ENCODE measurements at places on chromosomes 12 and 14.

- DNase-seq, result no peak
Observed at GRCh38 chr12:7678744-7679143, 13.0 kb upstream of the APOBEC1 start.

DNA sequence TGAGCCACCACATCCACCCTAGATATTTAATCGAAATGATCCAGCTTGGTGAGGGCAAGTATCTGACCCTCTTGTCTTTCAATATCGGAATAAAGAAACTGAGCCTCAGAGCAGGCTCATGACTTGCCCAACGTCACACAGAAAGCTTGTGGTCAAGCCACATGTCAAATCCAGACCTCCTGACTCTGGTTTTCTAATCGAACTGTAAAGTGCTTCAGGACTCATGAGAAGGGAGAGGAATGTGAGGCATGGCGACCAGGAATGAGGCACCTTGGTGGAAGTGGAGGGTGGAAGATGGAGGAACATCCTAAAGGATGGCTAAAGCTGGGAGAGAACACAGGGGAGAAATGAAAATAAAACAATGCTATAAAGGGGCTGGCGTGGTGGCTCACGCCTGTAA lies 27.9 kb upstream of the SPPL3 start:
- no peak for DNase-seq

DNA sequence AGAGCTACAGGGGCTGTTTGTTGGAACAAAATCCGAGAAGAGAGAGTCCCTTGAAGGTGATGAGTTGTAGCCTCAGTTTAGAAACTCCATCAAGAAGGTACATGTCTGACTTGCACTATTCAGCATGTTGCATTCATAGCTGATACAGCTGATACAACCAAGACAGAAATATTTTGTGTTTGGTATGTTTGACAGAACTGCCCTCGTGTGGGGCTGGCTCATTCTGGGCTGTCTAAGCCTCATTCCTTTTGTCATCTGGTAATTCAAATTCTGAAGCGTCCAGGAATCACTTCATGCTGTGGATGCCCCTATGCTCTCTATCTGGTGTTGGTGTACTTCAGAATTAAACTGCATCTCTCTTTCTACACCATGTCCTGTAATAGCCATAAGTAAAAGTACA lies 126.3 kb downstream of the ANO6 start:
- no peak for DNase-seq

DNA sequence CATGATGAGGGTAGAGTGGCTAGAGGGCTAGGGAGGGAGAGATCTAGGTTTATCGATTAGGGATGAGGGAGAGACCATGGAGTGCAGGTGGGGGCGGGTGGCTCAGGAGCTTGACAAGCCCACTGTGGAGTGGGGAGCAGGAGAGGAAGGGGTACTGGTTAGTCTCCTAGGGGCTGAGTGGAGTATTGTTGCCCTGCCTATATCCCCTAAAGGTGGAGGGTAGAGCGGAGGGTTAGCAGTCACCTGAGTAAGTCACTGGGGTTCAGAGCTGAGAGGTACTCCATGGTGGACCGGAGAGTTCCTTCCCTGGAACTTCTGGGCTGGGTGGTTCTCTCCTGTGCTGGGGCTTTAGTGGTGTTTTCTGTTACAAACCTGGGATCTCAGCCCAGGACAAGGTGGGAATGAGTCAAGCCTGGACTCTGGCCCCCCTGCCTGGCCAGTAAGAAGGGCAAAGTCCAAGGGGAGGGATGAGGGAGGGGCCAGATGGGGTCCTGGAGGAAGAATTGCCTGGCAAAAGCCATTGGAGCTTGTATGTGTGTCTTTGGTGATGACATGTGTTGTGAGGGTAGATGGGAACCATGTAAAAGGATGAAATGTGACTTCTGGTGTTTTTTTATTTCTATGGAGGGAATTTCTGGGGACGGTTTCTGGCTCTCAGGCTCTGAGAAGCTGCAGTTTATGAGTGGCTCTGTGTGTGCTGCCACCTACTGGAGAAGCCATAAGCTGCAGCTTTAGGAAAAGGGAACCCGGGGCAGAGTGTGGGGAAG lies at the start of gene CIDEB:
Gene CIDEB, minus strand, starts transcription at position 403 of the 767 bp plus-strand sequence. Its CDS starts 119 bp downstream, at position 284.
- DNase-seq, result peak; percentile 81

- DNase-seq, result no peak
Observed at GRCh38 chr12:49294086-49294803, 702 bp upstream of the PRPH start.

GRCh38 chr12:77924703-77925102 lies 94.0 kb downstream of the NAV3 start:
- DNase-seq, result no peak

- no peak for DNase-seq
Observed at GRCh38 chr12:118312578-118312977, 60.1 kb downstream of the TAOK3 start.

- DNase-seq, result no peak
Observed at GRCh38 chr14:49527221-49527620, 59.0 kb downstream of the RPS29 start.

GRCh38 chr14:35934499-35934898 lies 108.4 kb downstream of the BRMS1L start:
- no peak for DNase-seq

- DNase-seq, result no peak
Observed at GRCh38 chr12:117743761-117744160, 225.0 kb downstream of the KSR2 start.

- no peak for DNase-seq
Observed at GRCh38 chr12:28795311-28795710, 353.8 kb upstream of the FAR2 start.

DNA sequence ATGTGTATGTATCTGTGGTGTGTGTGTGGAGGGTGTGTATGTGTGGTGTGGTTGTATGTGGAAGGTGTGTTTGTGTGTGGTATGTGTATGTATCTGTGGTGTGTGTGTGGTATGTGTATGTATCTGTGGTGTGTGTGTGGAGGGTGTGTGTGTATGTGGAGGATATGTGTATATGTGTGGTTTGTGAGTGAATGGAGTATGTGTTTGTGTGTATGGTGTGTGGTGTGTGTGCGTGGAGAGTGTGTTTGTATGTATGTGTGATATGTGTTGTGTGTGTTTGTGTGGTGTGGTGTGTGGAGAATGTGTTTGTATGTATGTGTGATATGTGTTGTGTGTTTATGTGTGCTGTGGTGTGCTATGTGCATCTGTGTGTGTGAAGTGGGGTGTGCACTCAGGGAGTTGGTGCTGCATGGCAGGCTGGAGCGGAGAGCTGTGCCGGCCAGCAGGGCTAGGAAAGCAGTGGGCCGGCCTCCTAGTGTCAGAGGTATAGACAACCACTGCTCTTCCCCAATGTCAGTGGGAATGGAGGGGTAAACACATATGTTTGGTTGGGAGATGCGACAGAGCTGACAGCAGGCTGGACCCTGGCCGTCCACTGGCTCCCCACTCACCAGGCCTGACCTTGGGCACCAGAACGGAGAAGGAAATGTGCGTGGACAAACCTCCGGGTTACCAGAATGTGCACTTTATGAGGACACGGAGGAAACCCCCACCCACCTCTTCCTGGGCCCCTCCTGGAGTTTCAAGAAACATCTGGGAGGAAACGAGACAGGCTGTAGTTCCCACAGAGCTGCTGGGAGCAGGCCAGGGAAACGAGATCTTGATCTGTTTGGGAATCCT lies 60.7 kb downstream of the CLMN start:
- DNase-seq, result no peak

GRCh38 chr12:43378448-43378847 lies 173.6 kb downstream of the ADAMTS20 start:
- DNase-seq, result no peak

- no peak for DNase-seq
Observed at GRCh38 chr14:99237288-99237687, 34.7 kb downstream of the BCL11B start.

DNA sequence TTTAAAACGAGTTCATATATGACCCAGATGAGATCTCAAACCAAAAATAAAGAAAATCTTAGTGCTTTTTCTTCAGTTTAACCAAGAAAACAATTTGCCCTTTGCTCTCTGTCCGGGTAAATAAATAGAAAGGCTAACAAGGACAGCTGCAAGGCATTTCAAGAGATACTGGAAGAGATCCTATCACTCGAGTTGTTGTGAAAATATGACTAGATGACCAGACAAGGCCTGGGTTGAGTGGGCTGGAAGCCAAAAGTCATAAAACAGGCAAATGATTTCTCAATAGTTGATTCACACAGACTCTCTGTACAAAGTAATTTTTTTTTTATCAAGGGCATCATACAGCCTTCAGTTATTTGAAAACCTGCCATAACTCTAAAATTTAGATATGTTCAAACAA lies 55.9 kb upstream of the AVPR1A start:
- DNase-seq, result no peak

DNA sequence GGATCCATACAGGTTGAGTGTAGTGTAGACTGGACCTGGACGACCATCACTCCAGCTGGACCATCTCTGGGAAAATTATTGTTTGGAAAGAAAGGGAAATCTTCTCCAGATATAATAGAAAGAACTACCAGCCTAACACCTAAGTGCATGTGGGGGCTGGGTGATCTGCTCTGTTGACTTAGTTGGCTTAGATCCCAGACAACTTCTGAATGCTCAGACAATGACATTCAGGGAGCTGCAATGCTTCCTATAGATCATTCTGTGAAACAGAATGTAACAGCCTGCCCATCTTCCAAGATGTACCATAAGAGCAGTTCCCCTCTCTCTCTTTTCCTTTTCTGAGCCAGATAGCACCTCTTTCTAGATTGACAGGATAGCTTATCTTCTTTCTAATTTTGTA lies 572.8 kb upstream of the STXBP6 start:
- no peak for DNase-seq

GRCh38 chr12:51785906-51786305 lies 62.6 kb downstream of the FIGNL2 start:
- DNase-seq, result no peak

DNA sequence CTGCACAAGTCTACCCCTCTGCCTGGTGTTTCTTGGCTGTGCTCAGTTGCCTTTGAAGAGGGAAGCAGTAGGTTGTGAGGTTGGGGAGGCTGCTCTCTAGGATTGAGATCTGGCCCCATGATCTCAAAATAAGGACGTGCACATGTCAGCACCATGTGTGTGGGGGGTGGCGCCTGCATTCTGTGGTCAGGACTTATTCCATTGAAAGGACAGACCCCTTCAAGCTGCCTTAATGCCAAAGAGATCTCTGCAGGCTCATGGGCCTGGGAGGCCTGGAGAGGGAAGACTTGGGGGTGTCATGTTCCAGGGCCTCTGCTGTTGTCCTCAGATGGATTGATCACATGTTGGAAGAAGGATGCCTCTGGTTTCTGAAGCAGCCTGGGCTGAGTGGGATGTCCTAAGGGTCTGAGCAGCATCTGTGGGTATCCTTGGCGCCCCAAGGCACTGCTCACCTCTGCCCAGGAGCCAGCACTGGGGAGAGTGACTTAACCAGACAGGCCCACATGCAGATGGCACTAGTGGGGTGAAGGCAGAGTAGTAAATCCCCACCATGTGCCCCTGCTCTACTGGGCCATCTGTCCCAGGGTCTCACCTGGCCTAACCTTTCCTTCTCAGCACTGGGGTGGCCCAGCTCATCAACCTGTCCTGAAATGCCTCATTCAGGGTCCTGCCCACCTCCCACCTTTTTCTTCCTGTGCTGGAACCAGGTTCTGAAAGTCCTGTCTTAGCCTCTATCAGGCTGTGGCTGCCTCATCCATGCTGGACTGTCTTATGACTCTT lies 118.9 kb downstream of the ADGRD1 start:
- DNase-seq, result no peak

DNA sequence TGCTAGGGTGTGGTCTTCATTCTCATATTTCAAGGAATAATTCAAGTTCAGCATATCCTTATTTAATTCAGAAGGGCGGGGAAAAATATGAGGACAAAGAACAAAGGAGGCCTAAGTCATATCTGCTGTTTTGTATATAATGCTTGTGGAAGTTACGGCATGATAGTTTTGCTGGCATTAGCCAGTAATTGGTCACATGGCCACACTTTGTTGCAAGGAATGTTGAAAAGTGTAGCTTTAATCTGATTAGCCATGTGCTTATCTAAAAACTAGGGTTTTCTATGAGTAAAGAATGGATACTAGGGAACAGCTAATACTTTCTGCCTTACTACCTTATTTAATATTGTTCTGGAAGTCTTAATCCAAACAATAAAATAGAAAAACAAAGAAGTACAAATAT lies 34.4 kb upstream of the E2F7 start:
- DNase-seq, result no peak

GRCh38 chr14:52000019-52000582 lies 10.8 kb downstream of the RTRAF start:
- no peak for DNase-seq

DNA sequence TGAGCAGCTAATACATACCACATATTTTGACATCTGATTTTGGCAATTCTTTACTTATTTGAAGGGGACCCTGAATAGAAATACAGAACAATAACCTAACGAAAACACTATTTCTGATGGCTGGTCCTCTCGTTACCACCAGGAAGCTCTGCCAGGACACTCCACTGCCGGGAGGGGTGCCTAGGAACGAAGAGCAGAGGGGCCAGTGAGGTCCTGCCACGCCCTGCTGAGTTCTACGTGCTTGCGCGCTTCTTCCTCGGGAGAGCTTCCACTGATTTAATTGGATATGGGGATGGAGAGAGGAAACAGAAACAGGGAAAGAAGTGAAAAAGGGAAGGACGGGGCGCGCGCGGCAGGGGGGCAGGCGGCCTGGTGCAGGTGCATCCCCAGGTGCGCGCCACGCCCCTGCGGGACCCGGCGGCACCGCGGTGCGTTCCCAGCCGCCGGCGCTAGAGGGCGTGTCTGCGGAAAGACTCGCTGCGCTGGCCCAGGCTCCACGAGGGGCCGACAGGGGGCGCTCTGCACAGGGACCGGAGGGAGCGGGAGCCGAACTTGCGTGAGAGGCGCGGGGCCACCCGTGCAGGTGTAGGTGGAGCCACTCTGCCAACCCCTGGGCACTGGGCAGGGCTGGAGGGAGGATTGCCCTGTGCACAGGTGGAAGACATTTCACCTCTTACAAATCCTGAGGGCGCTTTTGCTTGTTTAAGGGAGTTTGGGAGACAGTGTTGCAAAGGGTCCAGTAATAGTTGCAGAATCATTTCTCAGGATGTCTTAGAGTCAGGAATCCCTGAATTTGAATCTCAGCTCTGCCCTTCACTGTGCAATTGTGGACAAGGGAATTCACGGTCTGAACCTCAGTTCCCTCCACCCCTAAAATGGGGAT lies 986.3 kb upstream of the TMEM132C start:
- peak; percentile 56 for DNase-seq

DNA sequence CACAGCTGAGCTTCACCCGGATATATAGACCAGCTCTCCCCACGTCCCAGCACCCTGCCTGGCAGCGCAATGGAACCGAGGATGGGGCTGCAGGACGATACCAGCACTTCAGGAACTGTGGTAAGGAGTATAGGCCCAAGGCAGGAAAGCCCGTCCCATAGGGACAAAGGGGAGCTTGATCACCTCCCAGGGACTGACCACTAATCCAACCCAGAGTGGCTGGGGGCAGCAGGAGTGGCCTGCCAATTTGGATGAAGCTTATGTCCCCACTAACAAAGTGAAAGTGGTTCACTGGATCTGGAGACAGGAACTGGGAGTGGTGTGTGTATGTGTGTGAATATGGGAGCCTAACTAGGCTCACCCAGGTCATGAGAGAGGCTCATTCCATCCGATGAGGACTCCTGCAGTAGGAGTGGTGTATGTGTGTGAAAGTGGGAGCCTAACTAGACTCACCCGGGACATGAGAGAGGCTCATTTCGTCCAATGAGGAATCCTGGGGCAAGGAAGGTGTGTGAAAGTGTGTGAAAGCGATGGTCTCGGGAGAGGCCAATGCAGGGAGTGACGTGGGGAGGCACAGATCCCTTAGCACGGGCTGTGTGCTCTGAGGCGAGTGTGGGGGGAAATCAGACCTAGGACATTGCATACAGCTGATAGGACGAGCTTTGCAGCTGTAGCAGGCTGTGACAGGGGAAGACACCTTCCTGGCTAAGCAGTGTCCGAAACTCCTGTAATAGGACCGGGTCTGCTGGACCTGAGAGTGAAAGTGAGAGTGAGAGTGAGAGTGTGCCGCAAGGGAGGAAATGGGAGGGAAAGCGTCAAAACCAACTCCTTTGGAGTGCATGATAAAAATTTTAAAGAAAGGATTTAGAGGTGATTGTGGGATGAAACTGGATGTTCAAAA lies 25.7 kb downstream of the KLRK1 start:
- no peak for DNase-seq

Data from head of caudate nucleus (tissue), 42 donors.